ENCODE measurements at places on chromosomes 5 and 9.

DNA sequence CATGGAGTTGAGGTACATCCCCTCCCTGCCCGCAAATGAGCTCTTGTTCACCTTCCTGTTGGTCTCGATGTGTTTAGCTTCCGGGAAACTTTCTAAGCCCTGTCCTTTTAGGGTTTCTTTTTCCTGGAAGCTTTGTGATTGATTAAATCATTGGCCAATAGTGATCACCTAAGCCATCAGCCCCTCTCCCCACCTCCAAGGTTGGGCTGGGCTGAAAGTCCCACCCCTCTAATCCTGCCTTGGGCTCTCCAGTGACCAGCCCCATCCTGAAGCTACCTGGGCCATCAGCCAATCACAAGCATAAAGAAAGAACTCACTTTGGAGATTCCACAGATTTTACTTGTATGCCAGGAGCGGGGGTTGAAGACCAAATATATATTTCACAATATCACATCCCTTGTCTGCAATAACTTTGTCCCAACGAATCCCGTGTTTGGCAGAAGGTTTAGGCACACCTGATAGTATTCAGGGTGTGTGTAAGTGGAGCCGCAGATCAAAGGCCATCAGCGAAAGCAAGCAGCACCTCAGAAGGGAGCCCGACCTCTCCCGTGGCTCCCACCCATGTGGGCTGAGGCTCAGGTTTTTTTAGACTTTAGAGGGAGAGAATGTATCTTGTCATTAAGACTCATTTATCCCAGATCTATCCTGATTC lies 20.4 kb downstream of the ROPN1L start:
- no peak for DNase-seq

- DNase-seq = no peak
Observed at GRCh38 chr5:157915638-157916037, 56.7 kb upstream of the CLINT1 start.

GRCh38 chr9:122265149-122265915 lies 650 bp downstream of the MRRF start:
- peak; percentile 54 for DNase-seq

- DNase-seq = no peak
Observed at GRCh38 chr9:116154976-116155697, 1.5 kb downstream of the PAPPA start.

DNA sequence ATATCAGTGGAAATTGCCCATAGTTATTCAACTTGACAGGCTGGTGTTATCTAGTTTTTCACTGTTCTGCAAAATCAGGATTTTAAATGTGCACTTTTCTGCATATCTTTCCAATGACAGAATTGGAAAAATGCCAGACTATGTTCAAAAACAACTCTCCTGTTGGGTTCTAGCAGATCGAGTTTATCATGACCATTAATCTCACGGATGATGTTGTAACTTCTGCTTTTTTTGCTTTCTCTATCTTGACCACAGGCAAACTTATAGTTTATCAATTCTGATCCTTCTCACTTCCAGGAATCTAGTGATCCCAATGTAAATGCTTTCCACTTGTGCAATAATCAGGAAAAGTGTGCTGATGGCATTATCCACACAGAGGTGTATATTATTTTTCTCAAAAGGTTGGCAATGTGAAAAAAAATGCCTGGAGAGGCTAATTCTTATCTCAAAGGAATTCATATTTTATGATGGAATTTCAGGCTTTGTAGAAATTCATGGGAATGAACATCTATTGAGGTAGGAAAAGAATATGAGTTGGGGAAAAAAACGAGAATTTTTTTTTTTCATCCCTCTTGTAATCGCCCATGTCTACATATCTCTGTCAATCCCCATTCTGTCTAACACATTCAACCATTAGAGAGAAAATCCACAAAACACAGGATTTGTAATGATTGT lies 73.6 kb upstream of the DAB2 start:
- DNase-seq = peak; percentile 25

- no peak for DNase-seq
Observed at GRCh38 chr5:98341038-98342032, 432.1 kb upstream of the RGMB start.

GRCh38 chr5:59833448-59833847 lies 60.1 kb downstream of the PDE4D start:
- DNase-seq = no peak
